ENCODE measurements at places on chromosomes 11 and 22.

GRCh38 chr11:9075556-9075955, 15.8 kb downstream of the SCUBE2 start:
- no peak for DNase-seq

- no peak for DNase-seq
Measured at GRCh38 chr22:43157874-43158546, 6.7 kb downstream of the TSPO start.

DNA sequence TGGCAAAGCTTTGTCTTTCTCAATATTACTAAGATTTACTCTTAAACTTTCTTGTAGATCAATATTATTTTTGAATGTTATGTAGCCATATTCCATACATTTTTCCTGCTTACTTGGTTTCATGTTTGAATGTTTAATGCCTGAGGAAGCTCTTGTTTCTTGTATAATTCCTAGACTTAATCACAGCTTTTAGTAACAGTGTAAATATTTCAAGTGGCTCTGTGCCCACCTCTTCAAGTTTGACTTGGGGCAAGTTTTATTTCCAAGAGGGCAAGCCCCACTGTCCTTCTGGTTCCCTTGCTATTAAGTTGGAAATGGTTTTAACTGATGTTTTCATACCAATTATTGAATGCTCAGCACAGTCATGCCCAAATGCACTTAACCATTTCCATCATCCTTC, 1004.1 kb downstream of the OPCML start:
- DNase-seq: no peak

DNA sequence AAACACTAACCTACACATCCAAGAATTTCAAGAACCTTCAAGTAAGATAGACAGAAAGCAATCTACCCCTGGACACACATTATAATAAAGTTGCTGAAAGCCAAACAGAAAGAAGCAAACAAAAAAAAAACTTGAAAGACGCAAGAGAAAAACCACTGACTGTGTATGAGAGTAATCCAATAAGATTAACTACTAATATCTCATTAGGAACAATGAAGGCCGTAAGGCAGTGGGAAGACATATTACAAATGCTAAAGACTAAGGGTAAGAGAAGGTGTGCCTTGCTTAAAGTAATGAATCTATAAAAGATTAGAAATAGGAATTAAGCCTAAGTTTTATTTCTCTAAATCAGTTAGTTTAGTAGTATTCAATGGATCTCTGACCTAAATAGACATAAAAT, 1109.1 kb downstream of the JRKL start:
- no peak for DNase-seq

DNA sequence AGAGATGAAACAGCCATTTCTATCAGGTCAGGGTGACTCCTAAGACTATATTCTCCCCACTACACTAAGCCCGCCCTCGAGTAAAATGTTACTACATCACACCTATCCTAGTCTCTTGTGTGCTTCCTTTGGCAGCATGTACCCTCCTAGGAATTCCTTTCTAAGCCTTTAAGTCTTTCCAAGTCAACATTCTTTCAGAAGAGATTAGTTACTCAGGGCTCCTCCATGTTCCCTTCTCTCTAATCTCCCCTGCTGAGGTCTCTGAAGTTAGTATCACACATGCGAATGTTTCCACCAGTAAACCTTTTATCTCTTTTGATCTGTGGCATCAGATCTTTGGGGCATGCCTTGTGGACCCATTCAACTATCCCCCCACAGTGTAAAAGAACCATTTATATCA, 873.7 kb upstream of the FAT3 start:
- DNase-seq: no peak

GRCh38 chr11:68704887-68705286, 20.5 kb downstream of the GAL start:
- no peak for DNase-seq

- DNase-seq: no peak
Measured at GRCh38 chr11:103364687-103365086, 255.5 kb downstream of the DYNC2H1 start.

DNA sequence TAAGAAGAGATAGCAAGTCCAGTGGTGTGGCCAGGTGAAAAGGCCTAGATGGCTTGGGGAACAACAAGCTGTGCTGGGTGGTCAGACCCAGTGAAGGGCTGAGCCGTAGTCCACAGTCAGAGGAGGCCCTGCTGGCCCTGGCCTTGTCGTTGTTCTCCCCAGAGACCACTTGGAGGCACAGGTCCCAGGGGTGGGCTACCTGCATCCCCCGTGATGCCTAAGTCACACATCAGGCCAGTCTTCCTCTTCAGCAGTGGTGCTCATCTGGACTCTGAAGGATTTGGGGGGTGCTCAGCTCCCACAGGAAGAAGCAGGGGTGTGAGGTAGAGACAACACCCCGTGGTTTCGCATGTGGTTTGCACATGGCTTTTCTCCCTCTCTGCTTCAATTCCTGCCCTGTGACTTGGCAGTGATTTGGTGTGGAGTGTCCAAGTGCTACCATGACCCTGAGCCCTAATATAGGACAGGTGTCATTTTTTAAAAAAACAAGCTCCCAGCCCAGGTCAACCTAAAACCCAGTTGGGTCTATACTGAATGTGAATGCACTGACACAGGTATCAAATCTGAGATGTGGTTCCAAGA, 51.0 kb downstream of the ALX4 start:
- DNase-seq: no peak

- no peak for DNase-seq
Measured at GRCh38 chr11:122259195-122259821, 143.3 kb upstream of the BLID start.

Measured in activated T-cell treated with anti-CD3 and anti-CD28 coated beads, Interleukin-2, amount 50 U/mL, for 48 hours (primary cell).